NCI-H2081 (cell line): ENCODE measurements at places on chromosomes 6 and 20.

- no peak for DNase-seq
Observed at GRCh38 chr20:11952639-11953038, 34.9 kb downstream of the BTBD3 start.

- no peak for DNase-seq
Observed at GRCh38 chr20:61376541-61377240, 124.6 kb downstream of the CDH4 start.

DNA sequence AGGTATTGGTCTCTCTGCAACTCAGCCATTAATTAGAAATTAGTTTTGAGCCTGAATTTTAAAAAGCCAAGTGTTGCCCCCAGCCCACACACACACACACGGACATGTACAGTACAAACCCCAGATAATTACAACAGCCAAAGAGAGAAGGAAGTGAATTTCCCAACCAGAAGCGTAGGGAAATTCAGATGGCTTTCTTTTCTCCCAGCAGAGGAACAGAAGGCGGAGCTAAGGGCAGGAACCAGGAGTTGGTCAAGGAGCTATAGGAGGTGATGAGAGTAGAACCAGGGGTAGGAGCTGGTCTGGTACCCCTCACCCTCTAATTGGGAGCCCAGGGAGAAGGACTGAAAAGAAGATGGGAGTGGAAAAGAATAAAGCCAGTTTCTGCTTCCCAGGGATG, 3.9 kb upstream of the ZBTB9 start:
- no peak for DNase-seq

DNA sequence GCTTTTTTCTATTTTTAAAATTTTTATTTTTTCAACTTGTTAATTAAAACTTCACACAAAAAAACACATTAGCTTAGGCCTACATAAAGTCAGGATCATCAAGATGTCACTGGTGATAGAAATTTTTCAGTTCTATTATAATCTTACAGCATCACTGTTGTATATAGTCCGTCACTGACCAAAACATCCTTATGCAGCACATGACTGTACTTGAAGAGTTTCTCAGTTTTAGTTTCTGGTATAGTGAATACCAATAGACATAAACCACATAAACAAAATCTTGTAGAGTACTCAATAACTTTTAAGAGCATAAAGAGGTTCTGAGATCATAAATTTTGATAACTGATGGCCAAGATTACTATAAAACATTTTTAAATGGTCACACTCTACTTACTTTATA, 71.8 kb downstream of the ASCC3 start:
- no peak for DNase-seq

DNA sequence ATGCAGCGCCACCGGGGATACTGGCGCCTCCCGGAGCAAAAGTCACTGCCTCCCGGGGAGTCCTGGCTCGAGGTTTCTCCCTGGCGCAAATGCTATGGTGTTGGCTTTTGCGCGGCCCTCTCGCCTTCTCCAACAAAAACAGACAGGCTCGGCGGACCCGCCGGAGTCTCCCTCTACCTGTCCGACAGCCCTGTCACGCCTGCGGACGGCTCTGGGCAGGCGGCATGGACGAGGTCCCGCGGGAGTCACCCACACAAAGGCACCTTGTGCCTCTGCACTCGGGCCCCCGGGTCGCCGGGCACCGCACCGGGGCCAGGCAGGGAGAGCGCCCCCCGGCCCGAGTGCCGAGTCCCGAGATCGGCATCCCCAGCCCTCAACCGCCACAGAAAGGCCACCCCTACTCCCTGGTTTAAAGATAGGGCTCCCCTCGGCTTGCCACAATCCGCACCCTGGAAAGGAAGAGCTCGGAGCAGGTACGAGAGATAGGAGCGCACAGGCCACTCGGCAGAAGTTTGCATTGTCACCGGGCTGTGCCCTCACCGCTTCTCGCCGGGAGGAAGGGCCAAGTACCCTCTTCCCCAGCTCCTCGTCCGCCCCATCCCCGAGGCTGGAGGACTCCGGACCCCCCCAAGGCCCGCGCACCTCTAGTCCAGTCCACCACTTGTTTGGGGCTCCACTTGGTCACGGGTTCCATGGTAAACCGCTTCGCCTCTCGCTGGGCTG, 903 bp downstream of the CNKSR3 start:
- DNase-seq, result no peak

DNA sequence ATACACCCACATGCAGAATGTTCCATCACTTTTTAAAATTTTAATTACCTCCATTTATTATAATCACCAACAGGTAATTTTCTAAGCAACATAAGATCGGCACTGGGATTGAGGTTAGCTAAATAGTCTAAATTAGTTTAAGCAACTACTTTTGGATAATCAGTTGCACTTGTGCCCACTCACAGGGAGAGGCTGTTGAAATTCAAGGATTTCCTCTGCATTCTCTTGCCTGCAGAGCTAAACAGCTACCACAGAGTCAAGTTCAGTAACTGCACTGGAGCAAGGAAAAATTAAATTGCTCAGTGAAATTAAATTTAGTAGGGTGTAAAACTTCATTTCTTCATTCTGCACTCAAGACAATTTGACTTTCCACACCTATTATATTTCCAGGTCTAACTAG, 120.7 kb upstream of the CCDC28A start:
- no peak for DNase-seq

GRCh38 chr6:37858363-37858762, 38.8 kb downstream of the ZFAND3 start:
- no peak for DNase-seq

DNA sequence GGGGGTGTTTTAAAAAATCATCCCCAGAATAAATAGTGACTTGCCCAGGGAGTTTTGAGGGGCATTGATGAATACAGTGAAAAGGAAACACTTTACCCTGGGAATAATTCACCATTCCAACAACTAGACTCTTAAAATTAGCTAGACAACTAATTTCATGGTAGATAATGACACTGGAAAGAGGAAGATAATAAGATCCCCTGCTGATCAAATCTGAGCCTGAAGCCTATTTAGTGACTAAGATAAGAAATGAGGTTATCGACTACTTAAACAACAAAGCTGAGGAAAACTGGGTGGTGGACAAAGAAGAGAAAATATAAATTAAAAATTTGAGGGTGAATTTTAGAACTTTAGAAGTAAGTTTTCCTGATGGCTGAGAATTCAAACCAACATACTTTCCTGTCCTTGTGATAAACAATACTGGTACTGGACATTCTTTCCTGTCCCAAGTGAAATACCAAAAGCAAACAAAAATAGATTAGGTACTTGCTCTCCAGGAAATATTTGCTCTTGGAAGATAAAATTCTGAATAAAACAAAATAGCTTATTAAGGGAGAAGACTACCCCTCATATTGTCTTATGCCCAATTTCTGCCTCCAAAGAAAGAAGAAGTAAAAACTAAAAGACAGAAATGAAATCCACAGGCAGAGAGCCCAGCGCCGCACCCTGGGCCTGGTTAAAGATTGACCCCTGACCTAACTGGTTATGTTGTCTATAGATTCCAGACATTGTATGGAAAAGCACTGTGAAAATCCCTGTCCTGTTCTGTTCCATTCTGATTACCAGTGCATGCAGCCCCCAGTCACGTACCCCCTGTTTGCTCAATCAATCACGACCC, 64.0 kb upstream of the ADGRF4 start:
- DNase-seq, result no peak

GRCh38 chr20:22921595-22922421, 113.3 kb upstream of the SSTR4 start:
- DNase-seq, result no peak

DNA sequence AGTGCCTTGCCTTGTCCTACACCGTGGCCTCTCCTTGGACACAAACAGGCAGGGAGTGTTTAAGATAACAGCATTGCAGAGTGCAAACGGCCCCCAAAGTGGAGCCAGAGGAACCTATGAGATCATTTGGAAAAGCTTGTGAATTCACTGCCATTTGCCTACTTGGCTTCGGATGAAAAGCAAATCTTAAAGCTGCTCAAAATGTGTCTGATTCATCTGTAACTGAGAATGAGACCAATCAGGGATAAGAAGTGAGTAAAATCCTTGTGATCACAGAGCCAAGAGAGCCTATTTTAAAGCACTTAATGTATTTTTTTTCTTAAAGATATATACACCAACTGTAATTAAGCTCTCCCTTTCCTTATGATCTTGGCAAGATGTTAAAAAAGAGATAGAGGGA, 65.7 kb upstream of the BACH2 start:
- no peak for DNase-seq

DNA sequence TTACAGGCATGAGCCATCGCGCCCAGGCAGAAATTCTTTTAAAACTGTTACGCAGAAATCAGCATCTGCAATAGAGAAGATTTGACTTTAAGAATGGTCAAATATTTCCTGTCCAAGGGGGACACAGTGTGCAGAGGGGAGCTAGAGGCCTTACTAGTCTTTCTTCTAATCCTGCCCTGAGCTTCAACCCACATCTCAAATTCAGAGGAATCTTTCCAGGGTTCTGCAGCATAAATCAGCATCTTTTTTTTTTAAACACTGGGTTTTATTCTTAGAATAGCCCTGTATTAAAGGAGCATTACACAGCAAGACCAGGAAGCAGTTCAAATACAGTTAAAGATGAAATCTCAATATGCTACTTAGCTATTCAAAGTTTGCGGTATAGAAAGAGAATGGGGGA, 81.1 kb downstream of the DTNBP1 start:
- no peak for DNase-seq

- no peak for DNase-seq
Observed at GRCh38 chr6:73547036-73547435, 26.2 kb upstream of the EEF1A1 start.

DNA sequence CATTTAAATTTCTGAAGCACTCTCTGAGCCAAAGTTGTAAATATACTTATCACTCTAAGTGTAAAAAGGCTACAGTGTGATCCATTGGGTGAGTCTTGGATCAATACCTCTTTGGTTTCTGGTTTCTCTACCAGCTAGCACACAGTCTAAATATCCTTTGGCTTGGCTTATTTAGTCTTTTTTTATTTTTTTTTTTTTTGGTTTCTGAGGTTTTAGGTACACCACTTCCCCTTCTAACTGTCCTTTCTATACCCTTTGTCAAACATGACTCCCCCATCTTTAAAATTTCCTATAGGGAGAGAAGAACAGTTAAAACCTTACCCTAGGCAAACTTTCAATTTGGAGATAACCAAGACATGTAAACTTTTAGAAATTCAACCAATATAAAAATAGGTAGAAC, 379.0 kb downstream of the PHF3 start:
- DNase-seq, result no peak
